Pancreas (tissue), 10 donors: ENCODE measurements at places on chromosomes 7 and 10.
A peak's percentile ranks its signal among the peaks of the same experiment; 100 is the strongest.

DNA sequence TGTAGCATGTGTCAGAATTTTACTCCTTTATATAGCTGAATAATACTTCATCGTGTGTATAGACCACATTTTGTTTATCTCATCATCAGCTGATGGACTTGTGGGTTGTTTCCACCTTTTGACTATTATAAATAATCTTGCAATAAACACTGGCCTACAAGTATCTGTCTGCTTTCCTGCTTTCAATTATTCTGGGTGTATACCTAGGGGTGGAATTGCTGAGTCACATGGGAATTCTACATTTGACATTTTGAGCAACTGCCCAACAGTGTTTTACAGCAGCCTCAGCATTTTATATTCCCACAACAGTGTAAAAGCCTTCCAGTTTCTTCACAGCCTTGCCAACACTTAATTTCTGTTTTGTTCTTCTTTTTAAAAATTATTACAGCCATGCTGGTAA lies 200.3 kb upstream of the PRSS1 start:
- DNase-seq: peak; percentile 23

GRCh38 chr10:100614429-100615095 lies 78.8 kb downstream of the HIF1AN start:
- no peak for DNase-seq

DNA sequence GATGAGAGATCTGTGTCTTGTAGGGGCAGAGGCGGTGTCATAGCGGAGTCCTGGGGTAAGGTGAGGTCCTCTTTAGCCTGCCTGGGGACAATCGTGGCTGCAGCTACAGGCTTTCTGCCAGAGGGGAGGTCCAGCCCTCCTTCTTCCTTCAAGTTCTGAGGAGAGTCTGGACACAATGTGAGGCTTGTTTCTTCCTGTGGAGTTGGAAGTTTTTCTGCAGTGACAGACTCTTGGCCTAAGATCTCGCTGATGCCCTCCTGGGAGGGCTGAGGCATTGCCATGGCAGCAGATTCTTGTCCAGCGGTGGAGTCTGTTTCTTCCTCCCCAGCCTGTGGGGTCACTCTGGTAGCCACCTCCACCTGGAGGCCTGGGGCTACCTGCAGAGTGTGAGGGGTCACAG lies 4.4 kb downstream of the NACAD start:
- DNase-seq: no peak

- no peak for DNase-seq
Observed at GRCh38 chr10:5297466-5297865, 67.3 kb upstream of the UCN3 start.

GRCh38 chr7:100952641-100953040 lies 3.3 kb downstream of the MUC3A start:
- DNase-seq: no peak
